ENCODE measurements at places on chromosomes 5 and 9.

- no peak for DNase-seq
These were observed 66.6 kb upstream of the GARNL3 start for GRCh38 chr9:127197861-127198430.

DNA sequence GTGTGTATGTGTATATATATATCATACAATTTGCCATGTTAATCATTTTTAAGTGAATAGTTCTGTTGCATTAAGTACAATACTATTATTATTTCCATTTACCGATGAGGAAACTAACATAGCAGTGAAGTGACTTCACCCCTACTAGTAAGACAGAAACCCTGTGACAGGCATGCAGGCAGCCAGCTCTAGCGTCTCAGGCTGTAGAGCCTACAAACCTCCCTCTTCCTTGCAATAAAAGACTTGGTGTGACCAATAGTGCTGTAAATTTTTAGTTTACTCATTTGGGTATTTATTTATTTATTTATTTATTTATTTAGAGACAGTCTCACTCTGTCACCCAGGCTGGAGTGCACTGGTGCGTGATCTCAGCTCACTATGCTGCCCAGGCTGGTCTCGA is 24.7 kb downstream of the FNBP1 start:
- DNase-seq, result peak; percentile 52

- DNase-seq, result no peak
These were observed 15.6 kb downstream of the RALGDS start for GRCh38 chr9:133105461-133105770.

- peak; percentile 64 for DNase-seq
These were observed 42.1 kb downstream of the OTULIN start for GRCh38 chr5:14706615-14707021.

DNA sequence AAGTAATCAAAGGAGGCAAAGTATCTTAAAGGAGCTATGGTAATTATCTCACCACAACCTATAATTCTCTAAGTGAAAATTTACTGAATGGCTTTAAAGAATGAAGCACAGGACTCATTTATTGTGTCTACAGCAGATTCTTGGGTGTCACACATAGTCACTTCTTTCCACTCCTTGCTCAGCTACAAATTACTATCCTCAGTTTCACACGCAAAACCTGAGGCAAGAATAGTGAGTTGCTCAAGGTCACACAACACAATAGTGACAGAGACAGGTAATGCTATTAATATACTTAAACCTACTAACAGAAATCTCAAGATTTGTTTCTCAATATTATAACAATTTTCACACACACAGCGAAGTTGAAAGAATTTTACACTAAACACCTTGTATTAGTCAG is 120.9 kb upstream of the STK32A start:
- no peak for DNase-seq

GRCh38 chr9:20023961-20024571 is 235.2 kb upstream of the SLC24A2 start:
- DNase-seq, result no peak

- DNase-seq, result no peak
These were observed 57.0 kb downstream of the C9orf153 start for GRCh38 chr9:86202338-86202882.

GRCh38 chr9:89538871-89539270 is 41.0 kb upstream of the SEMA4D start:
- no peak for DNase-seq

DNA sequence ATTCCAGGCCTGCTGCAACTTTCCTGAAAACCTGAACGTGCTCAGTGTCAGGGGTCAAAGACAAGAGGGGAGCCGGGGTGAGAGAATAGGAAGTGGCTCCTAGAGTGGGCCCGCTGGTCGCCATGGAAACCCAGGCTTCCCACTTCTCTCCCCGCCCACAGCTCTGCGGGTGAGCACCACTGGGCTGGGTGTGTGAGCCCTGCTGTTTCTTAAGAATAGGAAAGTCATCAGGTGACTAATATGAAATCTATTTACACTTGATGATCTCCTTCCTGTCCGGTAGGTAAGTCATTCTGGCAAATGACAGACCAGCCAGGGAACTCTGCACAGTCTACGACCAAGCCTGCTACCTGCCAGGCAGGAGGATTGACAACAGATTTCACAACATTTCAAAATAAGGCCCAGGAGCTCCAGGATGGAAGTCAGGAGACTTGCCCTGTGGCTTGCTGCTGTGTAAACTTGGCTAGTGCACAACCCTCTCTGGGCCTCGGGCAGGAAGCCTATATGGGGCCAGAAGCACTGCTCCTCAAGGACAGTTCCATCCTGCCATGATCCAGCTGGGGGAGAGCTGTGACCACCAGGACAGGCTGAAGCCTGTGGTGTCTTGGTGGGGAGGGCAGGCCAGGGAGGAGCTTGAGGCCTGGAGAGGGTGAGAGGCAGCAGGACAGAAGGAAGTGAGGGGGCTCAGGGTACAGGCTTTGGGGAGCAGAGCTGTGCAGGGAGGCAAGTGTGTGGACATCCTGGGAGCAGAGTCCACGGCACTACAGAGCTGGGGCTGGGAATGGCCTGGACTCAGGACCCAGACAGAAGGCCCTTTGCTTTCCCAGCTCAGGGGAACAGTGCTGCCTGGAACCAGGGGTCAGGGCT is 60.6 kb downstream of the SHB start:
- peak; percentile 76 for DNase-seq

- no peak for DNase-seq
These were observed 189.8 kb downstream of the HINT1 start for GRCh38 chr5:130975299-130975698.

- DNase-seq, result no peak
These were observed 51.6 kb downstream of the SNCAIP start for GRCh38 chr5:122363623-122364022.

DNA sequence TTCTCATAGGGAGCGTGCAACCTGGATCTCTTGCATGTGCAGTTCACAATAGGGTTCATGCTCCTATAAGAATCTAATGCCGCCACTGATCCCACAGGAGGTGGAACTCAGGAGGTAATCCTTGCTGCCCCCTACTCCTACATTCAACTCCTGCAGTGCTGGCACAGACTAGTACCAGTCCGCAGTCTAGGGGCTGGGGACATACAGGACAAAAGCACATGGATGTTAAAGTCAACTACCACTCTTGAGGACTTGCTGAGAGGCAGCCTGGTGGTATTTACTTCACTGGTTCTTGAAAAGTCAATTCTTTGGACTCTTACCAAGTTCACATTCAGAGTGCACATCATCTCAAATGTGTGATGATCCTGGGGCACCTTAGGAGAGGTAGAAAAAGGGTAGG is 33.0 kb downstream of the MTMR12 start:
- DNase-seq, result no peak

- DNase-seq, result no peak
These were observed 16.3 kb upstream of the MAML1 start for GRCh38 chr5:179716286-179716685.

GRCh38 chr5:102625928-102626327 is 127.1 kb upstream of the SLCO6A1 start:
- DNase-seq, result no peak

GRCh38 chr5:14909369-14909768 is 37.8 kb upstream of the ANKH start:
- no peak for DNase-seq

DNA sequence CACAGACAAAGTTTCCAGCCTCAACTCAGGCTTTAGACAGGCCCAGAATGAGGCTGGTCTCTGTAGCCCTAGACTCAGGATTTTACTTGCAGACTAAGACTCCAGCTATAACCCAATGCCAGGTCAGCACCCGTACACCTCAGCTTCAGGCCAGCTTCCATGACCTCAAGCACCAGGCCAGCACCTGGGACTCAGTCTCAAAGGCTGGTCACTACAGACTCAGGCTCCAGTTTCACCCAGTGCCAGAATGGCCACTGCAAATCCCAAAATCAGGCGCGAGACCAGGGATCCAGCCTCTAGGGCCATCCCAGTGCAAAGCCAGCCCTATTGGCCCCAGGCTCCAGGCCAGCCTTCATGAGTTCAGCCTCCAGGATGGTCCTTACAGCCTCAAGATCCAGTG is 44.9 kb downstream of the C9 start:
- no peak for DNase-seq

GRCh38 chr5:169020102-169020501 is 280.8 kb downstream of the SLIT3 start:
- no peak for DNase-seq

DNA sequence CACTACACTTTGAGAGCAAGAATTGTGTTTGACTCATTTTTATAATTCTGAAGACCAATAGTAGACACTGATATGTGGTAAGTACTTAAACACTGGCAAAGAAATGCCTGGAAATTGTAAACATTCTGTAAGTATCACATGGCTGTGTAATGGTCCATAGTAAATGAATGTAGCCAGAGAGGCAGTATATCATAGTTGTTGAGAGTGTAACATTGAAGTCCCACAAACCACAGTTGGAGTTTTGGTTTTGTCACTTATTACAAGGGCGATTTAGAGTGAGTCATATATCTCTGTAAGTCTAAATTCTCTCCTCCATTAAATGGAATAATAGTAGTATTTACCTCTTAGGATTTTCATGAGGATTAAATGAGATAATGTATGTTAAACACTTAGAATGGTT is 181.1 kb upstream of the MEF2C start:
- no peak for DNase-seq

DNA sequence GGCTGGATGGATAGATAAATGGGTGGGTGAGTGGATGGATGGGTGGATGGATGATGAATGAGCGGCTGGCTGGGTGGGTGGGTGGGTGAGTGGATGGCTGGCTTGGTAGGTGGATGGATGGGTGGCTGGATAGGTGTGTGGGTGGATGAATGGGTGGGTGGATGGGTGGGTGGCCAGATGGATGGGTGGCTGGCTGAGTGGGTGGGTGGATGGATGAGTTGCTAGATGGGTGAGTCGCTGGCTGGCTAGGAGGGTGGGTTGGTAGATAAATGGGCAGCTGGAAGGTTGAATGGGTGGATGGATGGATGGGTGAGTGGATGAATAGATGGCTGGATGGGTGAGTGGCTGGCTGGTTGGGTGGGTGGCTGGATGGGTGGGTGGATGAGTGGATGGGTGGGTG is 27.9 kb upstream of the CEP72 start:
- DNase-seq, result no peak

DNA sequence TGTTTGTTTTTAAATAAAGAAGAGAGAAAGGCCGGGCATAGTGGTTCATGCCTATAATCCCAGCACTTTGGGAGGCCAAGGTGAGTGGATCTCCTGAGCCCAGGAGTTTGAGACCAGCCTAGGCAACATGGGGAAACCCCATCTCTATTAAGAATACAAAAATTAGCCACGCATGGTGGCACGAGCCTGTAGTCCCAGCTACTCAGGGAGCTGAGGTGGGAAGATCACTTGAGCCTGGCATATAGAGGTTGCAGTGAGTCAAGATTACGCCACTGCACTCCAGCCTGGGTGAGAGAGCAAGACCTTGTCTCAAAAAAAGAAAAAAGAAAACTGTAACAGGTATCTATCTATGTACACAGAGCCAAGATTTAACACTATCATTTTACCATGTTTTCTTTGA is 34.2 kb upstream of the CDC42SE2 start:
- no peak for DNase-seq

GRCh38 chr9:117763314-117763713 is 59.1 kb downstream of the TLR4 start:
- DNase-seq, result no peak

DNA sequence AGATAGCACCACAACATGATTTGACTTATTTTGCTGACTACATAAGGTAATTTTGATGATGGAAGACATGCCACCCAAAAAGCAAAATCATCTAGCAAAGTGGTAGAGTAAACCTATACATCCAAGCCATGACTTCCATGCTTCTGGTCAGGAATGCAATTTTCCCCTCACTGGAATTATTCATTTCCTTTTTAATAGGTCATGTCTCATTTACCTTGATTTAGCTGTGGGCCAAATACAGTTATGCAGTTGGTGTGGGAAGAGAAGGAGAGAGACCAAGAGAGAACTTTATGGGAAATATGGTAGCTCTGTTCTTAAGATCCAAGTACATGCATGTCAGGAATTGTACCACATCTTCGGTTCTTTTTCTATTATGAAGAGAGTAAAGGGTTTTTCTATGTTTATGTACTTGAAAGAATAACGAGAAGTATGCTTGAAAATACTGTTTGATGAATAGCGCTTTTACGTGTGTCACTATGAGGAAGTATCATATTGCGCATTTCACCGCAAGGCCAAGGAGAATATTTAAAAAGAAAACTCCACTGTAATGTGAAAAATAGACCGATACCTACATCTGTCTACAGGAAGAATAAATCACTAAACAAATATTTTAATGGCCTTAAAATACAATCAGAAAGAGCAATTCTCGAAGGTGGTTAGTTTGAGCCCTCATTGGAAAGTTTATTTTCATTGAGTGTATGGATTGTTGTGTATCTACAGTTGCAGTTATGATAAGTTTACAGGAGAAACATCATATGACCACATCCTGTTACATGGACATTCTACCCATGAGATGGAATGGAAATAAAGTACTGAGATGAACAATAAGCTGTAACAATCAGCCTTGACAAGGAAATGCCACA is 134.0 kb downstream of the FOXD1 start:
- no peak for DNase-seq

DNA sequence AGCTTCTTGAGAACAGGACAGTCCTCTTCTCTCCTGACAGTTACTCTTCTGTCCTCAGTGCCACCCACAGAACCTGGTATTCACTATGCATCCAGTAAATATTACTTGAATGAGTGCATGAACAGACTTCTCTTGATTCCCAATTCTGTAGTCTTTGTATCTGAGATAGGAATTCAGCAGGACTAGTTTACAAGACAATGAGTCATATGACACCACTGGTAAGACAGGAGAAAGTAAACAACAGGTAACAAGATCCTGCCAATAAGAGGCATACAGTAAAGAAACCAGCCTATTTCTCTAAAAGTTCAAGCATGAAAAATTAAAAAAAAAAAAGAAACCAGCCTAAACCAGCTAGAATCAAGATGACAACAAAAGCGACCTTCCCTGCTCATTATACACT is 6.2 kb downstream of the ZNF883 start:
- no peak for DNase-seq

DNA sequence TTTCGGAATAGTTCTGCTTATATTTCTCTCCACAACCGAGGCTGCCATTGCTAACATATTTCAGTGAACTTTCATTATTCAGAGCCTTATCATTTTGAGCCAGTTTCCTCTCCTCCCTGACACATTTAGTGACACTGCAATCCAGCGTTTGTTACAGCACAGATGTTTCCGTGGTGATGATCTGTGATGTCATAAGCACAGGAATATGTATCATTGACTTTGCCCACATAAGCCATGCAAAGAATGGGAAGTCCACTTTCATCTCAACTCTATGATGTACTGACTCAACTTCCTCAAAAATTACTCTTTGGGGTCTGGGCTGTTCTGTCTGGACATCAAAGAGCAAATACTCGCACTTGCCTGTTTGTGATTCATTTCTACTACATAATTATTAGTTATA is 291.8 kb downstream of the EBF1 start:
- no peak for DNase-seq

GRCh38 chr5:145697251-145697990 is 137.7 kb downstream of the PRELID2 start:
- DNase-seq, result no peak

All from activated CD8-positive, alpha-beta memory T cell treated with anti-CD3 and anti-CD28 coated beads for 24 hours (primary cell).